ENCODE measurements at places on chromosomes 4 and X.

- DNase-seq, result no peak
Measured at GRCh38 chr4:24604558-24605214, 20.3 kb upstream of the DHX15 start.

DNA sequence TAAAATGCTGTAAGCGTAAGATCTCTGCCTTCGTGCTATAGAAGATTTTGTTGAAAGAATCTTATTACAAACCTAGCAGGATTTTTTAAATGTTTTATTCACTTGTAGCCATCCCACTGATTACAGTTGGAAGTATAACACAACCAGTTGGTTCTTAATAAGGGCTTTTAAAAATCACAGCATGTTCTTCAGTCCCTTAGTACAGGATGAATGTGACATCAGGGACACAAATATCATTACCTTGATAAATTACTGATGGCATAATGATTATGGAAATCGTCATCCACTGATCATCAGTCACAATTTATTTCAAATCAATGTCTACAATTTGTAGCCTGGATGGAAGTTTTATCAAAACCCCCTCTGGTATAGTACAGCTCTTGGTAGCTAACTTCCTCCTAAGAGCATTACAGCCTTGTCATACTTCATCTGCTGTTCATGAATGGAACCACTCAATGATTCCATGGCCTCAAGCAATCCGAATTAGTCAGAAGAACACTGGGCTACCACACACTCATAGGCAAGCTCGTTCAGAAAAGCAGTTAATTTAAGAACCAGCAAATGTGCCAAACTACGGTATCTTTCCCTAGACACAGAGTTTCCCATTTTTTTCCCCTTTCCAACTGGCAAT lies 389.2 kb upstream of the TENM3 start:
- no peak for DNase-seq

- DNase-seq, result no peak
Measured at GRCh38 chr4:145503486-145504072, 21.9 kb downstream of the SMAD1 start.

- DNase-seq, result no peak
Measured at GRCh38 chr4:157838366-157838765, 334.5 kb downstream of the GASK1B start.

- DNase-seq, result peak; percentile 83
Measured at GRCh38 chr4:41661442-41662076, 87.0 kb downstream of the PHOX2B start.

GRCh38 chrX:69293776-69294601 lies 128.7 kb upstream of the PJA1 start:
- no peak for DNase-seq
